ENCODE measurements at places on chromosomes 7 and 10. TPM values are rescaled to one million over a fixed set of nuclear protein-coding genes. Genes with fewer than 3 reads are reported as not detected.

The VSIR gene
- 127 TPM for total RNA-seq

The CAMK2B gene
- not detected for total RNA-seq

The AEBP1 gene
- 342 TPM for total RNA-seq

DNA sequence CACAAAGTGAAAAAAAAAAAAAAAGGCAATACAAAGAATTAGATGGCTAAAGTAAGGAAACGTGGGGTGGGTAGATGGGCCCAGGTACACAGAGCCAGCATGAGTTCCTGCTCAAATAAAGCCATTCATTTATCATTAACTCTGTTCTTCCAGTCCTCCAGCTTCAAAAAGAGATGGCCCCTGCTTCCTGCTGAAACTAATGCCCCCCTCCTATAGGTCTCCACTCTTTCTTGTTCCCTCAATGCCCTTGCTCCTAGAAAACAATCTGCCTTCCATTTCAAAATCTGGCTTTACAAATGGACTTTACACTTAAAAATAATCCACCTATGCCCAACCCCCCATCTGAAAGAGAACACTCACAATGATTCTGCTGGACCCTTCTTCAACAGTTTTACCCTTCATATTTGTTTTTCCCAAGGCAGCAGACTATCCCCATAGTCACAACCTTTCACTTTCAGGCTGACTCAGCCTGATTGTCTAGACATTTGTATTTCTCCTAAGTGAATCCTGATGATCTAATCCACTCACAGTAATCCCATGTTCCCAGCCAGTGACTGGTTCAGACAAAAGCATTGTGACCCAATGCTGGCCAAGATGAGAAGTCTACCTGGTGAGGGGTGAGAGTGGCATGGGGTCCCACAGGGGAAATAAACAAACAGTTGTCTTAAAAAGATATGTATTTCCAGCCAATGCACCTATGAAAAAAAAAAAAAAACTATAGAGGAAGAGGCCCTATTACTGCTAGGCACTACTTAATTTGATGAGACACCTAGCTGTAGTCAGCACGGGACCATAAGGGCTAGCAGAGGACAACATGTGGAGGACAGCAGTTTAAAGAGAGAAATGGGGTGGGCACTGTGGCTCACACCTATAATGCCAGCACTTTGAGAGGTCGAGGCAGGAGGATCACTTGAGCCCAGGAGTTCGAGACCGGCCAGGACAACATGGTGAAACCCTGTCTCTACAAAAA, 74.6 kb upstream of the GRID1 start:
- DNase-seq: no peak

DNA sequence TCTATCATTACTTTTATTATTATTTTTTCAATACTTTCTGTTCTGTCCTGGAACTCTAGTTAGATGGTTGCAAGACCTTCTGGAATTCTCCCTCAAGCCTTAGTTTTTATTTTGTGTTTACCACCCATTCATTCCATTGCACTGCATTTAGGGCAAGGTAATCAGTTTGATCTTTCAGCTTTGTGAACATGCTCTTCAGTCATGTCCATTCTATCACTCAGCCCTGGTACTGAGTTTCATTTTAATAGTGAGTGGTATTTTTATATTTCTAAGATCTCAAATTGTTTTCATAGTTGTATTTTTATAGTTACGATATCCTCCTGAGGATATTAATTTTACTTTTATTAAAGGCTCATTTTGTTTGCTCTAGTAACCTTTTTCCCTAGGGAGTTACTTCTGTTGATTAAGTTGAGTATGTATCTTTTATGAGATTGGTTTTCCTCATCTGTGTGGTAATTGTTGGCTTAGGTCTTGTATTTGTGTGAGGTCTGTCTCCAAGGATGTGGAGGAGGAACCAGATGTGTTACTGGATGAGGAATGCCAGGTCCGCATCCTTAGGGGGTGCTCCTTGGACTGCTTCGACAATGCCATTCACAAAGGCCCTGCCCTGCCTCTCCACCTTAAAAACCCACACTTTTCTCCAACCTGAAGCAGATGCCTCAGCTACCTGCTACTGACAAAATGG, 46.7 kb upstream of the RAB18 start:
- no peak for DNase-seq

GRCh38 chr10:102113261-102113955, 6.8 kb downstream of the LDB1 start:
- DNase-seq: no peak

- DNase-seq: no peak
Observed at GRCh38 chr7:118771672-118772071, 547.2 kb downstream of the ANKRD7 start.

GRCh38 chr7:70700941-70701425, 431.0 kb upstream of the GALNT17 start:
- DNase-seq: no peak

GRCh38 chr10:79116368-79116767, 47.6 kb downstream of the ZMIZ1 start:
- DNase-seq: no peak

DNA sequence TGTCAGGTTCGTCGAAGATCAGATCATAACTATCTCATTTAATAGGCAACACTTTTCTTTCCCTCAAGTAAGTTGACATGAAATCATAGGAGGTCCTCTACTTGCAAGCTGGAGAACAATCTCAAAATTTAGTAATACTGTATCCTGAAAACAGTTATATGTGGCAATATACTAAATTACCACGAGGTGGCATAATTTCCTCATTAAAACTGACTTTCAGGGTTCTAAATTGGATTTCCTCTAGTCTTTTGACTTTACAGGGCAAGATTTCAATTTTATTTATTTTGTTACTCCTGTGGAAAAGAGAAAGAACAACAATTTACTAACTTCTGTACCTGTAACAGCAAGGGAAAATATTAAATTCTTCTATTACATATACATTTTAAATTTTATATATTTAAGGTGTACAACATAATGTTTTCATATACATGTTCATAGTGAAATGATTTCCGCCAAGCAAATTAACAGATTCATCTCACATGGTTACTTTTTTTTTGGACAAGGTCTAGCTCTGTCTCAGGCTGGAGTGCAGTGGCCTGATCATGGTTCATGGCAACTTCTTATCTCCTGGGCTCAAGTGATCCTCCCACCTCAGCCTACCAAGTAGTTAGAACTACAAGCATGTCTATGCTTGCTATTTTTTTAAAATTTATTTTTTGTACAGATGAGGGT, 53.4 kb upstream of the CYP2C18 start:
- no peak for DNase-seq

DNA sequence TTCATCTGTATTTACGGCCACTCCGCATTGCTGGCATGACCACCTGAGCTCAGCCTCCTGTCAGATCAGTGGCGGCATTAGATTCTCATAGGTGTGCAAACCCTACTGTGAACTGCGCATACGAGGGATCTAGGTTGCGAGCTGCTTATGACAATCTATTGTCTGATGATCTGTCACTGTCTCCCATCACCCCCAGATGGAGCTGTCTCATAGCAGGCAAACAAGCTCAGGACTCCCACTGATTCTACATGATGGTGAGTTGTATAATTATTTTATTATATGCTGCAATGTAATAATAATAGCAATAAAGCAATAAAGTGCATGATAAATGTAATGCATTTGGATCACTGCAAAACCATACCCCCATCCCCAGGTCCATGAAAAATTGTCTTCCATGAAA, 1172.9 kb upstream of the AUTS2 start:
- DNase-seq: no peak

DNA sequence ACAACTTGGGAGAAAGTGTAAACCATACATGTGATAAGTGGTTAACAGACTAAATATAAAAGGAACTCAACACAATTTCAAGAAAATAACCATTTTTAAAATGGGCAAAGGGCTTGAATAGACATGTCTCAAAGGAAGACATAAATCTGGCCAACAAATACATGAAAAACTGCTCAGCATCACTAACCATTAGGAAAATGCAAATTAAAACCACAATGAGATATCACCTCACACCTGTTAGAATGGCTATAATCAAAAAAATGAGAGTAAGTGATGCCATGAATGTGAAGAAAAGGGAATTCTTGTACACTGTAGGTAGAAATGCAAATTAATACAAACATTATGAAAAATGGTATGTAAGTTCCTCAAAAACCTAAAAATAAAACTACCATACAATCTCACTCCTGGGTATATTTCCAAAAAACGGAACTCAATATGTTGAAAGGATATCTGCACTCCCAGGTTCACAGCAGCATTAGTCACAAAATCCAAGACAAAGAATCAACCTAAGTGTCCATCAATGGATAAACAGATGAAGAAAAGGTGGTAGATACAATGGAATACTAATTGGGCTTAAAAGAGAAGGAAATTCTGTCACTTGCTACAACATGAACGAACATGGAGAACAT, 5.6 kb downstream of the SNX13 start:
- no peak for DNase-seq

DNA sequence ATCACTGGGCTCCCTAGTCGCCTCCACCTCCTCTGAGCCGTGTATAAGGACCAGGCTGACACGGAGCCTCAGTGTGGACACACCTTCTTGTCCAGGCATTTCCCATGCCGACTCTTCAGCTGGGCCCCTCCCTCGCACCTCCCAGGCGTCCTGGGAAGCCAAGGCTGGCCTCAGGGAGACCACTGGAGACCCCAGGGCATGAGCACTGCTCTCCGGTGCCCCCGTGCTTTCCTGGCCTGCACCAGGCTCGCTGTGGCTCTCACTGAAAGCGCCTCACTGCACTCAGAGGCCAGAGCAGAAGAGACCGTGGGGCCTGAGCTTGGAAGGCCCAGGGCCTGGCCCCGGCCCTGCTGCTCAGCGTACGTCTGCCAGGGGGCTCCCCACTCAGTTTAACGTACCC, 31.4 kb downstream of the LRRC27 start:
- no peak for DNase-seq

GRCh38 chr10:132423966-132424861, 27.2 kb downstream of the PWWP2B start:
- no peak for DNase-seq

GRCh38 chr10:101444058-101444898, 90.3 kb downstream of the BTRC start:
- DNase-seq: no peak

- DNase-seq: no peak
Observed at GRCh38 chr10:46037107-46037825, 6.8 kb upstream of the NCOA4 start.

DNA sequence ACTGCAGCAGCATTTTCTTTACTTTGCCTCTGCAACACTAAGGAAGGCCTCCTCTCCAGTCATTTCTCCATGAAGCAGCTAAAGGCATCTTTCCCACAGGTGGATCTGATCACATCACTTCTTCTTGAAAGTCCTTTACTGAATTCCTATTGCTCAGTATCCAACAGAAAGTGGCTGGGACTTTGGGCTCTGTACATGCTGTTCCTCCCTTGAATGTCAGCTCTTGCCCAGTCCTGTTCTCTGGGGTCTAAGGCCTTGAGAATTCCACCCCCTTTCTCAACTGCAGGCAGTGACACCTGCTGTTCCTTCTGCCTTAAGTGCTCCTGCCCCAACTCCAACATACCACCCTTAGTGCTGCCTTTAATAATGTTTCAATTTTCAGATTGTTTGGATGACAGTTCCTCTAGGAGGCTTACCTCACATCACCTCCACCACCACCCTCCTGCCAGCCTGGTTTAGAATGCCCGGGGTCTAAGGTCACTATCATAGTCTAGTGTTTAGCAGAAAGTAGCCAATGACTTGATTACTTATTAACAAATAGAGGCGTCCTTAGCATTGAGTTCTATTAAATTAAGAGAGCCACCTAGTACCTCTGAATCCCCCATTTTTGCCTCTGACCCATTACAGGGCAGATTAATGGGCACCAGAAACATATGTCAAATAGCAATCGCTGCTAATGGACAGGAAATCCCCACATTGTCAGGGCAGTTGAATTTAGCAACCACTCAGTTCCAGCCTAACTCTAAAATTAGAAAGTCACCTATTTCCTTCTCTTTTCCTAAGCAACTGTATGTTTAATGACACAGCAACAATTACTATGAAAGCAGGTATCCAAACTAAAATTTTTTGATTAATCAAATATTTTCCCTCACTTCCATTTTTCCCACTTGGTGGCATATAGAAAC, 11.4 kb downstream of the INHBA start:
- no peak for DNase-seq

DNA sequence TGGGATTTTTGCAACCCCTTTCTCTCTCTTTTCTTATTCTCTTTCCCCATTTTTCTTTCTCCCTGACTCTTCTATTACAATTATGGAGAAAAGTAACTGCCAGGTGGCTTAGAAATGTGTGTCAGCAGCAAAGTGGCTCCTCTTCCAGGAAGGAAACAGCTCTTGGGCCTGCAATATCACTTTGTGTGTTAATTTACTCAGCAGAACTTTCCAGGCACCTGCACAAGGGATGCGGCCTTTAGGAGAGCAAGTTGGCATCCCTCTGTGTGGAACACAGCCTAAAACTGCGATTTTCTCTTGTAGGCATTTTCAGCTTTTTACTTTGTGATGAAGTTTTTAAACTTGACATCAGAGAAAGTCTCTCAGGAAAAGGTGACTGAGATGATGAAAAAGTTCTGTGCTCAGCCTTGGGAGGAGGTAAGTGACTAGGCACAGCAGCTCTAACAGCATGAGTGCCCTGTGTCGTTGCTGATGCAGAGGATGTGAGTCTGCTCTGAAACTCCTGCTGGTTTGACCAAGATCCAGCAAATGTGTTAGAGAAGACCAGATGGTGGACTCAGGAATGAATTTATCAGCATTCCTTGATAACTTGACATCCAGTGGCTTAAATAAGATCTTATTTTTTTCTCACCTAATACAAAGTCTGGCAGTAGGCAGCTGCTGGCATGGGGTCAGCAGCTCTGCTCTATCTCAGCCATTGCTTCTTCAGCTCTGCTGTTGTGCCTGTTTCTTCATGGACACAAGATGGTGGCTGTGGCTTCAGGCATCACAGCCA, 47.4 kb upstream of the CC2D2B start:
- DNase-seq: no peak

DNA sequence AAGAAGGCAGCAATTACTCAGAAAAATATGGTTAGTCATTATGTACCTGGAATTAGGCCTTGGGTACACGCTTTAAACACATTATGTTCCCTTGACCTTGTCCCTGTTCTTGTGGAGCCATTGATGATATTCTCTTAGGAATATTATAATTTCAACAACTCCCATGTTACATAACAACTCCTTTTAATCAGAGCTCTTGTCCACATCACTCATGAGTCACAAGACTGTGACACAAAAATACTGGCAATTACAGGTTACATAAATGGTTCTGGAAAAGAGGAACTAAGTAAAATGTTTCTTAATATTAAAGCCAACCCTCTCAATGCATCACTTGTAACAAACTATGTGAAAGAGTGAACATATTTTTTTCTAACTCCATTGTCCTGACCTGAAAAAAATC, 143.8 kb upstream of the PCLO start:
- no peak for DNase-seq

DNA sequence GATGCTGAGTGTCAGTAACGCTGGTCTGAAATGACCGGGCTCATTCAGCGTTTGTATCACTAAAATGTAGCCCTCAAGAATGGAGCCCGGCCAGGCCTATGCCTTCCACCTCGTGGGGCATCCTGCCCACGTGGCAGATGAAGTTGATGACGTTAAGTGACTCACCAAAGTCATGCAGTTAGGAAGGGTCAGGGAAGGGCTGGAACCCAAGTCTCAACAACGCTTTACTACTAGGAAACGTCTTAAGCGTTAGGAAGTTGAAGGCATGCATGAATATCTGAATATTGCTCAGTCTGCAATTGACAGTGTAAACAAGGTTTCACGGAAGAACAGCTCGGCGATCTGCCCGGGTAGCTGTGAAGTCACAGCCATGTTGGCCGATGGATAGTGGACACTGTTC, 14.0 kb upstream of the UBE3C start:
- DNase-seq: no peak
